Osteocyte (in vitro differentiated cells): ENCODE measurements at places on chromosomes 4 and X. TPM values are rescaled to one million over a fixed set of nuclear protein-coding genes. Genes with fewer than 3 reads are reported as not detected.

DNA sequence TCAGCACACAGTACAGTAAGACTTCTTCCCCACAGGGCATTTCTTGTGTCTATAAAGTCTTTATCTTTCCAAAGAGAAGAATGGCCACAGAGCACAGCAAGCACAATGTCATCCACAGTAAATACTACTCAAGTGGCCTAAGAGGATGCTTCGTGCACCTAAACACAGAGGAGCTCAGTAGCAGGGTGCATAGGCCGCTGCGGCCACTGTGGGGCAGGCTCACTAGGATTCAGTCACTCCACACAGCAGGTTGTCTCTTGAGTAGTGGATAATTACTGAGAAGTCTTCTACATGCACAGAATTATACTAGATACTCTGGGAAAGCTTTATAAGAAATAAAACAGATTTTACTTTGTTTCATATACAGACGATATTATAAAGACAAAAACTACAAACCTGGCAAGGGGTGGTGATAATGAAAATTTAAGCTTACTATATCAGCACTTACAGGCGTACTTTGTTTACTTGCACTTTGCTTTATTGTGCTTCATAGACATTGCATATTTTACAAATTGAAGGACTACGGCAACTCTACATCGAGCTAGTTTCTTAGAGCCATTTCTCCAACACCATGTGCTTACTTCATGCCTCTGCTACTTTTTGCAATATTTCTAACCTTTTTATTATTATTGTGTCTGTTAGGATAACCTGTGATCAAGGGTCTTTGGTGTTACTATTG is 78.5 kb downstream of the PRDM5 start:
- no peak for DNase-seq
- H3K27me3 ChIP-seq = no peaks in the 10 kb centered on the region
- peaks cover 4% of the 10 kb centered on the region for H3K36me3 ChIP-seq
- H3K27ac ChIP-seq = no peak overlapping the region

DNA sequence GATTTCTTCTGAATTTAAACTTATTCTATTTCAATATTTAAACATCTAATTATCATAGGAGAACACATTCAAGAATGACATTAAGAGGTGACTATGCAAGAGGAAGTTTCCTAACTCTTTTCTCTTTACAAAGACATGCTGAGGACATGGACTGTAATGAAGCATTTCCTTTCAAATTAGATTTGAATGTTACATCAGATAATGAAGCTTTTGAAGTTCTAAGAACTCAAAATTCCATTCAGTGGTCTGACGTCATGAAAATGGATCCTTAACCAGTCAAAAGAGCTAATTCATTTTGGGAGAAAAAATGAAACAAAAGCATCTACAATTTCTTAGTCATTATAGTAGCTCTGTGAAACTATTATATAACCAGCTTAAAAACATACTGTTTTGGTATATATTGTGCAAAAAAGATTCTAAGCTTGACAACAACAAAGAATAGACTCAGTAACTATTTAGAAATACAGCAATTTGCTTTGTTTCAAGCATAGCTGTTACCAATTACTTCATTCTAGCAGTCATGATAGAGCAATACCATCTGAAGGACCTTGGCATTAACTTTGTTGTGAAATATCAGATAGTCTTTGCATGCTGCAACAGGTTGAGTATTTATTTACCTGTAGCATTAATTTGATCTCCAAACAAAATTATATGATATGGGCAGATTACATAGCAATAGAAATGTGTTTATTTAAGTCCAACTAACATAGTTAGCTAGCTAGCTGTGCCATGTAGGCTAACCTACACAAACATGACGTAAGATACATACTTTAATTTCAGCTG is 13.7 kb upstream of the DTHD1 start:
- DNase-seq = no peak
- no peaks in the 10 kb centered on the region for H3K4me1 ChIP-seq
- H3K4me3 ChIP-seq = no peak overlapping the region
- no peaks in the 10 kb centered on the region for H3K36me3 ChIP-seq

KDR gene
- 0.18 and 0.24 TPM in 2 replicates for total RNA-seq

DNA sequence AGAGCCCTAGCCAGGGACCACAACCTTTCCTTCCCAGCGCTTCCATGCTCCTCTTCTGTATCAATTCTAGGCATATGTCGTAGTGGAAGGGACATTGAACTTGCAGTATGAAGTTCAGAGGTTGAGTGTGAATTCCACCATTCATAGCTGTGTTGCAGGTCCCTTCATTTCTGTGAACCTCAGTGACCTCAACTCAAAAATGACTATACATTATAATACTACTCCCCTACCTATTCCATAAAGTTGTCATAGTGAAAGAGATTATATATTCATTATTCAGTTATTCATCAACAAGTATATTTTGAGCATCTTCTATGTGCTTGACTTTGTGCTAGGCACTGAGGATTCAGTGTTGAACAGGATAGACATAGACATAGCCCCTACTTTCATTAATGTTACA is 28.0 kb downstream of the SH3BGRL start:
- DNase-seq = no peak
- H3K27ac ChIP-seq = no peak overlapping the region
- peaks cover 2% of the 10 kb centered on the region for H3K36me3 ChIP-seq
- H3K4me3 ChIP-seq = no peak overlapping the region
- no peaks in the 10 kb centered on the region for H3K4me1 ChIP-seq

GRCh38 chrX:153609917-153610835 is 11.2 kb upstream of the CCNQ start:
- H3K36me3 ChIP-seq = no peaks in the 10 kb centered on the region
- H3K27me3 ChIP-seq = peaks cover 22% of the 10 kb centered on the region
- H3K4me3 ChIP-seq = peak overlapping the region; percentile 54
- DNase-seq = peak; percentile 91
- H3K27ac ChIP-seq = no peak overlapping the region
- H3K4me1 ChIP-seq = peaks cover 14% of the 10 kb centered on the region
